ENCODE measurements at places on chromosomes 16 and 17.

DNA sequence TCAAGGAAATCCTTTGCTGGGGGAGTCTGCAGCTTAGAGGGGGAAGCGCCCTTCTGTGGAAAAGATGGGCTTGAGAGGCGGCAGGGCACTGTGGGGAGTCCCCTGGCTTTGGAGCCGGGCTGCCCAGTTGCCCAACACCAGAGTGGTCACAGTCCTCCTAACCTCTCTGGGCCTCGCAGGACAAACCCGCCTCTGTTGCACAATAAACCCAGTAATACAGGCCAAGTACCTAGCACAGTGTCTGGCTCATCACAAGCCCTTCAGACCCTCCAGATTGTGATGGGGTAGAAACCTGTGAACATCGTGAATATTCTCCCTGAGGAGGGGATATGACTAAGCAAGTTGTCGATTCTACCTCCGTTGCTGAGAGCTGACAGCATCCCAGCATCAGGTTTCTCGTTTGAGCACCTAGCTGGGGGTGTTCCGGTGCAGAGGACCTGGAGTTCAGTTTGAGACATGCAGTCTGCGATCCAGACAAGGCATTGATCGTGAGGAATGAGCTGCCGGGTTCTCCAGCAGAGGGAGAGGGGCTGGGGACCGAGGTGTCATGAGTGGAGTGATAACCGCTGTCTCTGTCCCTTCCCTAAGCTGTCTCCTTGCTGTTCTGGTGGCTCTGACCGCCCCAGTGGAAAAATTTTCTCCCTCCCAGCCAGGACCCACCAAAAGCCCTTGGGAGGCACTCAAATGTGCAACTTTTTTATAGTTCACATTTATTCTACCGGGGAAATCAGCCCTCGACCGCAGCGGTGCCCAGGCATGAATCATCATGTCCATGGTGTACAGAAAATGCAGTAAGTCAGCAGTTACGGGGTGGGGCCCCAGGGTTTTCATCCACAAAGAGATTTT lies 161.9 kb downstream of the WSCD1 start:
- no peak for DNase-seq

DNA sequence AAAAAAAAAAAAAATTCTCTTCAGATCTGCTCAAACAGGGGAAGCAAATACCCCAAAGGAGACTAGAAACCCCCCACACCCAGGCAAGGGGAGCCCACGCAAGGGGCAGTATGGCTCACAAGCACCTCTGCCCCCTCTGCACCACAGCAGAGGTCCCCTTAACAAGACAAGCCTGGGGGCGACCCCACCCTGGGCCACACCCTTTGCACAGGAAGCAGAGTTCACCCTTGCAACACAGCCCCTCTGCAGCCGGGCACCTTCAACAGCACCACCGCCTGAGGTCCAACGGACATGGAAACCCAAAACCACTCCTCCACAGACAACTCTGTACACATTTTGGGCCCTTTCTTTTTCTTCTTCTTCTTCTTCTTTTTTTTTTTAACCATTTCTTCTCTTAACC lies 12.8 kb downstream of the AXIN1 start:
- peak; percentile 56 for DNase-seq

DNA sequence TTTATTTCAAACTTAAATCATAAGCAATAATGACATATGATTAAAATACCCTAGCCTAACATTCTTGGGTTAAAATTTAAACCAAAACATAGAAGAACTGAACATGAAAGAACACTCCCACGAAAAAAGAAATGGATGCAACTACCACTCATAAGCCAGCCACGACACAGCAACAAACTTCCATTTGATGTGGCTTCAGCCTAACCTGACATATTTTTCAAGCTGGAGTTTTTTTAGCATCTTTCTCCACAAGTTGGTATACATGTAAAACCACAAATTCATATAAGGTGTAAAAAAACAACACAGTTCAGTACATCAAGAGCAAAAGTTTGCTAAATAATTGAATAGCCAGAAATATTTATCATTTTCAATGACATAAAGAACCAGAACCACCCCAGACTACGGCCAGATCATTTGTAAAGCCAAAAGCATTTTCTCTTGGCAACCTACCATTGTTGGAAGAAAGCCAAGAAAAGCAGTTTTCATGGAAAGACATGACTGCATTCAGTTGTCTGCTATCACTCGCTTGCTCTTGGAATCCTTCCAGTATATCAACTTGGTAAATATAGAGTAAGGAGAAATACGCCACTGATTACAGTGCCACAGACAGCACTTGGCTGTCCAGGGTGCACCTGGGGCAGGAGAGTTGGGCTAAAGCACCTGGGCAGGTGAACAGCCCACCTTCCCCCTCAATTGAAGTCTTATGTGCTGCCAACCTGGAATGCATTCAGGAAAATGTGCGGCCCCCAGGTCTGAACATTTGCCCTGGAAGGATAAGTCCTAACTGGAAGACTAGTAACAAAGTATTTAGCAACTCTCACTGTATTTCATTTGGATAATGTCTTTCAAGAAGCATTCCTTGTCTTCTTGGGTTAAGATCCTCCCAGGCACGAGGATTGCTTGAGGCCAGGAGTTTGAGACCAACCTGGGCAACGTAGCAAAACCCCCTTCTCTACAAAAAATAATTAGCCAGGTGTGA lies 60.5 kb downstream of the CREBBP start:
- DNase-seq: no peak

- no peak for DNase-seq
Observed at GRCh38 chr17:74645010-74645409, 21.5 kb upstream of the CD300E start.

GRCh38 chr16:31114468-31114867 lies 3.0 kb upstream of the KAT8 start:
- DNase-seq: no peak

- peak; percentile 75 for DNase-seq
Observed at GRCh38 chr16:89410794-89411309, 79.5 kb downstream of the ANKRD11 start.

DNA sequence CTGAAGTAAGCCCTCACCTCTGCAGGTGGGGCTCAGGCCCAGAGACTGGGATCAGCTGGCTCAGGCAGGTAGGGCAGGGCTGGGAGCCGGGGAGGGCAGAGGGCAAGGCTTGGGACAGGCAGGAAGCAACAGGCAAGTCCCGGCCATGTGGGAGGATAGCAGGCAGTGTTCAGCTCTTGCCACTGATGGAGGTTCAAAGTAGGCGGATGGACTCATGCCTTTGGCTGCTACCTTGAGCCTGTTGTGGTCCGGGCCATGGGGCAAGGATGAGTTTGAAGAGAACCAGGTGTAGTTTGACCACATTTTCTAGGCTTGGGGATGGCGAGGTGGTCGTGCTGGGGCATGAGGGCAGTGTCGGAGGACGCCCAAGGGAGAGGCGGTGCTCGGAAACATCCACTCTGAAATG lies 2.7 kb downstream of the PRCD start:
- no peak for DNase-seq

- no peak for DNase-seq
Observed at GRCh38 chr16:78812582-78812981, 713.1 kb downstream of the WWOX start.

- peak; percentile 40 for DNase-seq
Observed at GRCh38 chr16:1871974-1872635, at the start of gene MEIOB. MEIOB (minus strand) TSS chr16:1872164; CDS start chr16:1868175, 3,989 bp downstream.
